ENCODE measurements at places on chromosomes 16 and 17. TPM values are rescaled to one million over a fixed set of nuclear protein-coding genes. Genes with fewer than 3 reads are reported as not detected.

DNA sequence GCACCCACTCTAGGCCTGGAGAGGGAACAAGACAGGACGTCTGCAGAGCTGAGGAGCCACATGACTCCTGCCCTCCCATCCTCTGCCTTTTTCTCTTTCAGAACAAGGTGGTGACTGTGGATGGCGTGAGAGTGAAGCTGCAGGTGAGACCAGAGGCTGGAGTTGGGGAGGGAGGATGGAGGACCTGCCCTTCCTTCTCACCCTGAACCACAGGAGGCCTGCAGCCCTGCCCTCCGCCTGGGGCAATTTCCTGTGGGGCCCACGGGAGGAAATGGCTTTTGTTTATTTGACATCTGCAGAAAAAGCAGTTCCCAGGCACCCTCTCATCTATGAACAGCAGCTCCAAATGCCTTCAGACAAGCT lies 5.1 kb downstream of the RAB37 start:
- DNase-seq, result no peak

DNA sequence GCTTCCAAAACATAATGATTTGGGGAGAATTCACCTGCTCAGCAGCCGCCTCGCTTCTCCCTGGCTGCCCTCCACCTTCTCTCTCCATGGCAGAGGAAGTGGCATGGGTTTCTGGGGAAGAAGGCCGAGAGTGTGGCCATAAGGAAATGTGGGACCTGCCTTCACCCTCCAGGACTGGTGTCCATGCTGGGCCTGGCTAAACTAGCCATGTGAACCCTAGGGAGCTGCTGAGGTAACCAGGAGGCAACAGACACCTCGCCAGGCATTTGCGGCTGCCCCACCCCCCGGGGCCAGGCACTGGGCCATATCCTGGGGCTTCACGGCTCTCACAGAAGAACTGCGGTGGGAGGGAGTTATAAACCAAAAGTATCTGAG lies 9.9 kb upstream of the CMTM4 start:
- DNase-seq, result no peak

DNA sequence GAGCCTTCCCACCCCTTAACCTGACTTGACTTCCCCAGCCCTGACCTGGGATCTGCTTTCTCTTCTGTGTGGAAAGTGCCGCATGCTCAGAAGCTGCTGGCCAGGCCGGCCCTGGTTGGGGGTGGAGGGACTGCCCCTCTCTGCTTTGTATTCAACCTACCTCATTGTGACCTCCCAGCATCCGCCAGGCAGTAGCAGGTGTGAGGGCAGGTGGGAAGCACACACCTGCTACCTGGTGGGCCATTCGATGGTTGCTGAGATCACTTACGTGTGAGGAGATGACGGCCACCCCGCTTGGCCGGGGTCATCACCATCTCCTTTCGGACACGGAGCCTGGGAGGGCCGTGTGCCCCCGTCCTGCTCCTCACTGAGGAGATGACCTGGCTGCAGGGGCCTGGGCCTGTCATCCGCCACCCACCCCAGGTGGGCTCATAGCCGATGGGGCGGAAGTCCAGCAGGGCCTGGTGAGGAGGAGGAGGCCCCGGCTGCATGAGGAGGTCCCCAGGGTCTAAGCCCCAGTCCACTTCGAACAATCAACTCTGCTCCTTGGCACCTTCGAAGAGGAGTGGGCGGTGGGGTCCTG lies 7.1 kb downstream of the CPNE7 start:
- no peak for DNase-seq

MFAP4 gene
- total RNA-seq, result 3.2 TPM

FBXL19 gene
- total RNA-seq, result 38.0 TPM

Measured in hematopoietic multipotent progenitor cell (in vitro differentiated cells).